Kidney (tissue), 22 donors: ENCODE measurements at places on chromosomes 4 and X.
A peak's percentile ranks its signal among the peaks of the same experiment; 100 is the strongest.

DNA sequence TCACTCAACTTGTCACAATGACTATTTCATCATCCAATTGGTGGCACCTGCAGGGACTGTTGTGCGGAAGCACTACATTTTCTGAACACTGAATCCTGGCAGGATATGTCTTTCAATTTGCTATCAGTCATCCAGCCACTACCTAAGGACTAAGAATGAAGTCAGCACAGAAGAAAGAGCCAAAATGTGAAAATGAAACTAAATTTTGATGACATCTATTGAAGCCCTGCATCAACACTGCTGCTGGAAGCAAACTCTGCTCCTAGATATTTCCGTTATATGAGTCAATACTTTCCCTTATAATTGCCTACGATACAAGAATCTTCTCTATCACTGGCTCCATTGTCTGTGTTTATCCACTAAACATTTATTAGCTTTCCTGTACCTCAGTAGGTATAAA is 917.9 kb downstream of the RAPGEF2 start:
- DNase-seq: no peak

DNA sequence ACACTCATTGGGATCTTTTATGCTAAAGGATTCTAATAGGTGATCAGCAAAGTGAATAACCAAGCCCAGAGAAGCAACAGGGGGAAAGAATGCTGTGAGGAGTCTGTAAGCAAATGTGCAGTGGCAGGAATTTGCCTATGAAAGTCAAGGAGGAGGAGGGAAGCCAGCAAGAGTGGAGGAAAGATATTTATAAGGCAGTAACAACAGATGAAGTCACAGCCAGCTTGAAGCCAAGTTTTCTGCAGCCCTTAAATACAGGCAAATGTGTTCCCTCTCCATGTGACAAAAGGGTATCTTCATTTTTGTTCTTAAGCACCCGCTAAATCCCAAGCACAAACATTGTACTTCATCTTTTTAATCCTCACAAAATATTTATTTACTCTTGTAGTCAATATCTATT is 275.0 kb upstream of the CLNK start:
- DNase-seq: no peak

DNA sequence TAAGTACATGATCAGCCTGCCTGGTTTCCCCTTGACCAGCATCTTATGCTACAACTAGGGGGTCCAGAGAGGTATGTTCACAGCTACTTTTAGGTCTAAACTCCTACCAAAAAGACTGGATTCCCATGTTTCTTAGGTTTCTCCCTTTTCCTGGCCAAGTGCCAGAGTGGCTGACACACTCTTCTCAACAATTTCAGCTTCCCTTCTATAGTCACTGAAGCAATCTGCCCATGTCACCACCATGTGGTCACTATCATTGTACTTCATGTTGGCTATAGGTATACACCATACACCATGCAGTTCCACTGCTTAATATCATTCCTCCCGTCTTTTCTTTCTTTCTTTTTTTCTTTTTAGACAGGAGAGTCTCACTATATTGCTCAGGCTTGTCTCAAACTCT is 66.9 kb downstream of the KLHL13 start:
- DNase-seq: no peak

DNA sequence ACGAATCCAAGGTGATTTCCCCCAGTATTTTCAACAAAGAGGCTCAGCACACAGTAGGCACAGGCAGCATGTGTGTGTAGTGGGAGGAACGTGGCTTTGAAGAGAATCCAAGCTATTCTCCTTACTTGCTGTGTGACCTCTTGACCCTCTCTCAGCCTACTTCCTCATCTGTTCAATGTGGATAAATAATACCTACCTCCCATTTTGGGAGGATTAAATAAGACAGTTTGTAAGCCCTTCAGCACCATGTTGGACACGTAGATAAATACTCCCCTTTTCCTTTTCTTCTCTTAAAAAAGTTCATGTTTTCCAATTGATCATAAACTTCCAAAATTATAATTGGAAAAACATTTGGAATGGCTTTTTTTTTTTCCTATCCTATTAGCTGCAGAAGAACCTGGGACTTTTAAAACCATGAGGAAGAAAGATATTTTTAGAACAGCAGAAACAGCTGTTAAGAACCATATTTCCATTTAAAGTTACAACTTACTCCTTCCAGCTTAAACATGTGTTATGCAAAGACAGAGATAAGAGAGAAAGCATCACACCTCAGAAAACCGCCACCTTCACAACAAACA is 56.1 kb upstream of the TMEM131L start:
- DNase-seq: no peak

GRCh38 chr4:140755774-140756318 is 339 bp downstream of the TBC1D9 start:
- peak; percentile 82 for DNase-seq

DNA sequence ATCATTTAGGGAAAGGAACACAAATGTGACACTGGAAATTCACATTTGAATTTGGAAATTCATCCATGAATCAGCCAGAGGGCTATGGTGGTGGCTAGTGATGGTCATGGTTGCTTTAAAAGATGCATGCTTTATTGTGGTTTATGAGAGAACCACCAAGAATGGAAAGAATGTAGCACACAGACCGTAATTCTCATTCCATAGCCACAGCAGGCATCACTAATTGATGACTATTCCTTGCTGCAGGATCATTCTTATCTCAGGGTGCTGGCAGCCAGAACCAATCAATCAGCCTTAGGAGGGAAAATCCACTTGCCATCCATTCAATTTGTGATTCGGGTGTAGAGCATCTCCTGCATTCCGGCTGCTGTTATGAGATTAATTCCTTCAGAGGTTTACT is 115.6 kb downstream of the DHRSX start:
- DNase-seq: no peak

DNA sequence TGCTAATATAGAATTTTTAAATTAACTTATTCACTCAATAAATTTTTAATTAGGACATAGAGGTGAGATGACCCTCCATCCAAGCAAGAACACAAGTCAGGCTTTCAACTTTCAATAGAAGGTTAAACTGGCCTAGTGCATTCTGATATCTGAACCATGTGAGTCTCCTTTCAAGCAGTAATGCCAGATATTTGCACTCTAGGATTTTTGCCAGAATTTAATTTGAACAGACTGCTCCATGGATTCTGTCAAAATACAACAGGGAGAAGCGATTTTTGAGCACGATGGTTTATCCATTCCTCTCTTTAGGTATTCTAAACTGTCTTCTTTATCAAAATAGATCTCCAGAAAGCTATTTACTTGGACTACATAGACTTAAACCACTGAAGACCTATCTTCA is 72.0 kb upstream of the DCLK2 start:
- DNase-seq: no peak

- no peak for DNase-seq
Measured at GRCh38 chr4:52791936-52792335, 40.7 kb upstream of the ERVMER34-1 start.

DNA sequence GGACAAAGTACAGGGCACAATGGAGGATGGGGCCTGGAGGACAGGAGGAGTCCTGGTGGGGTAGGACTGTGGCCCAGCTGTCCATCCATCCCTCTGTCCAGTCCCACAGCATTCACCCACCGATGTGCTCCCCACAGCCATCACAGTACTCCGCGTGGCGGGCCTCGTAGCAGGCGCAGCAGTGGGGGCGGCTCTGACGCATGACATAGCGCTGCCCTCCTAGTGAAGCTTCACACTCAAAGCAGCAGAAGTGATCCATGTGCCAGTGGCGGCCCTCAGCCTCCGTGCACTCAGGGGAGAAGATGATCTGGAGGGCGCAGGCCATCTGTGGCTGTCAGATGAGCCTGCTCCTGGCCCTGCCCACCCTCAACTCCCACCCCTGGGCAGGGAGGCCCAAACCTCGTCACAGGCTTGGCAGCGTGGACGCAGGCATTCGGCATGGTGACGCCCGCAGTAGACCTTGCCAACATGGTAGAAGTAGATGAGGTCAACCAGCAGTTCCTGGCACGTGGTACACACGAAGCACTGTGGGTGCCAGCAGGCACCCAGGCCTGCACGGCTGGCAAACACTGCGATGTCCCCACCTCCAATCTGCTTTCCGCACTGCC is 6.3 kb downstream of the PLP2 start:
- DNase-seq: no peak

- no peak for DNase-seq
Measured at GRCh38 chr4:77076889-77077635, 1.3 kb upstream of the CCNI start.

DNA sequence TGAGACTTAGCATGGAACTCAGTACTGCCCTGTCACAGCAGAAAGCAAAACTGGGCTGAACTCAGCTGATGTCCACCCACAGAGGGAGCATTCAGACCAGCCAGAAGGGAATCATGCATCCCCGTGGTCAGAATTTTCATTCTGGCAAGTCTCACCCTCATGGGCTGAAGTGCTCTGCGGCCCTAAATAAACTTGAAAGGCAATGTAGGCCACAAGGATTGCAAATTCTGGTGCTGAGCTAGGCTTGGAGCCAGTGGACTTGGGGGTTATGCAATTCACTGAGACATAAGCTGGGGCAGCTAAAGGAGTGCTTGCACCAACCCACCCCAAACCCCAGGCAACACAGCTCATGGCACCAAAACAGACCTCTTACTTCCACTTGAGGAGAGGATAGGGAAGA is 494.1 kb downstream of the GABRG1 start:
- no peak for DNase-seq

DNA sequence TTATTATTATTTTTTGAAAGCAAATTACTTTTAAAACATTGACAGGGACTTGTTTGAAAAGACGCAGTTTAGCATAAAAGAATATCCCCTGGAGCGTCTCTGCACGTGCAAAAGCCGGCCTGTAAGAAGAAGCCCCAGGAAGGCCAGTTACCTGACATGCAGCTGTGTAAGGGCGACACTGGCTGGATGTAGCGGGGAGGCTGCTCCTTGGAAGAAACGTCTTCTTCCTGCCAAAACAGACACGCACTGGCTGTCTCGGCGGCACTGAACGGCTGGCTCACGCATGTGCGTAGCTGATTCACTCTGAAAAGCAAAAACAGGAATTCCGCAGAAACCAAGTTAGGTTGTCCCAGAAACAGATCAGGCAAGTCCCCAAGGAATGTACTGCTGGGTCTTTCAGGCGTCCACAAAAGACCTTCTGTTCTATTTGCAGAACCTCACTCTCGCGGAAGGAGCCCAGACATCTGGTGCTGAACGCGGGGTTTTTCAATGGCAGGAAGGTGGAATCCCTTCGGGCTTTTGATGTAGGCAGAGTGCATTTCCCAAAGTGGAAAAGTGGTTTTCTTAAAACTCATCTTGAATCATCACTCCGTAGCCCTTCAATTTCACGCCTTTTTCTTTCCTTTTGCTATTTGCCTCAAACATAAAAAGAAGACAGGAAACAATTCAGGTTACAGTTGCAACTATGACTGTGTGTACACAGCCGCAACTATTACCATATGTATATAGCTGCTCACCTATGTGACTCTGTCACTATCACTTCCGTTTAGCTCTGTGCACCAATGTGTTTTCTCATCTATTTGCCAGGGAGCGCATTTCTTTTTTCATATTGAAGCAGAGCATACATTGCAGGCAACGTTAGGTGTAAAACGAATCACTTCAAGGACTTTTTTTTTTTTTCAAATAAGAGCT is 38.1 kb upstream of the ARSH start:
- no peak for DNase-seq

GRCh38 chr4:166903408-166903807 is 330.9 kb downstream of the SPOCK3 start:
- DNase-seq: peak; percentile 46

- DNase-seq: no peak
Measured at GRCh38 chr4:168139336-168139735, 47.0 kb downstream of the ANXA10 start.

- DNase-seq: peak; percentile 5
Measured at GRCh38 chrX:140091125-140091886, 126.0 kb upstream of the CXorf66 start.

- no peak for DNase-seq
Measured at GRCh38 chrX:12777670-12778069, 13.5 kb upstream of the PRPS2 start.

DNA sequence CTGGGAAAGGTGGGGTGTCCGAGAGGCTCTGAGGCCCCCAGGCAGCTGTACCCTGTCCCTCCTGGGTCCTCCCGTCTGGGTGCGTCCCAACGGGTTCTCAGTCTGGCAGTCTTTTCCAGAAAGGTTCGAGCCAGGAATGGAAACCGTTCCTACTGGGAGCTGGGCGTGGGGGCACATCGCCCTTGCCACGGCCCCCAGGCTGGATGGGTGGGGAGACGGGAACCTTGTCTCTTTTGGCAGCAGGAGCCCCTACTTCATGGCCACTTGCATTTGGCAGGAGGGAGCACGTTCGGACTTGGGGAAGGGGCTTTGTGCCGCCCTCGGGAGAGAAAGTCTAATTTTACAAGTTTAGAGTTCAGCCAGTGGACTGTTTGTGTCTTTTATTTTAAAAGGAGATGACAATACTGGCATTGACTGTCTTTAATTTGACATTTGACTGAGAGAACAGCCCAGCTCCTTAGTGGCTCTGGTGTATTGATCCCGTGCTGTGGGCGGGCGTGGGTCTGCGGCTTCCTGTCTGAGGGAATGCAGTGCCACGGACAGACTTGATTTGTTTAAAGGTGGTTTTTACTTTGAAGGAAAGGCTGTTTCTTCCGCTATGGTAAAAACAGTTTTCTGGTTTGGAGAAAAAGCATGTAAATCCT is 95.1 kb downstream of the SORCS2 start:
- DNase-seq: no peak

DNA sequence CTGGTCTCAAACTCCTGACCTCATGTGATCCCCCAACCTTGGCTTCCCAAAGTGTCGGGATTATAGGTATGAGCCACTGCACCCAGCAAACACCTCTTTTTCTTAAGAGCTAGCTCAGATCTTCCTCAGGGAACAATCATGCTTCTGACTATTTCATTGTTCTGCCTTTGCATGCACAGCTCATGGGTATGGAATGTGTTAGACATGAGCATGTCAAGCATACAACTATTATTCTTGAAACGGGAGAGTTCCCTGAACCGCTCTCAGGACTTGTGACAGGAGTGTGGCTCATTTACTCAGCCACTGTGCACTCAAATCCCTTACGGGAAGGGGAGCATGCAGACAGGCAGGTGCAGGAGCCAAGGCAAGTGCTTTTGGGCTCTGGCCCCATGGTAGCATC is 231.7 kb upstream of the TAPT1 start:
- DNase-seq: no peak

- no peak for DNase-seq
Measured at GRCh38 chr4:47330866-47331265, 132.6 kb downstream of the COMMD8 start.

- no peak for DNase-seq
Measured at GRCh38 chr4:96131186-96131585, 291.3 kb downstream of the PDHA2 start.

GRCh38 chr4:187227907-187228704 is 504.4 kb upstream of the FAT1 start:
- DNase-seq: peak; percentile 29
